ENCODE measurements at places on chromosomes 2 and 18.

- no peak for DNase-seq
Observed at GRCh38 chr2:183019718-183020442, 18.4 kb downstream of the NCKAP1 start.

DNA sequence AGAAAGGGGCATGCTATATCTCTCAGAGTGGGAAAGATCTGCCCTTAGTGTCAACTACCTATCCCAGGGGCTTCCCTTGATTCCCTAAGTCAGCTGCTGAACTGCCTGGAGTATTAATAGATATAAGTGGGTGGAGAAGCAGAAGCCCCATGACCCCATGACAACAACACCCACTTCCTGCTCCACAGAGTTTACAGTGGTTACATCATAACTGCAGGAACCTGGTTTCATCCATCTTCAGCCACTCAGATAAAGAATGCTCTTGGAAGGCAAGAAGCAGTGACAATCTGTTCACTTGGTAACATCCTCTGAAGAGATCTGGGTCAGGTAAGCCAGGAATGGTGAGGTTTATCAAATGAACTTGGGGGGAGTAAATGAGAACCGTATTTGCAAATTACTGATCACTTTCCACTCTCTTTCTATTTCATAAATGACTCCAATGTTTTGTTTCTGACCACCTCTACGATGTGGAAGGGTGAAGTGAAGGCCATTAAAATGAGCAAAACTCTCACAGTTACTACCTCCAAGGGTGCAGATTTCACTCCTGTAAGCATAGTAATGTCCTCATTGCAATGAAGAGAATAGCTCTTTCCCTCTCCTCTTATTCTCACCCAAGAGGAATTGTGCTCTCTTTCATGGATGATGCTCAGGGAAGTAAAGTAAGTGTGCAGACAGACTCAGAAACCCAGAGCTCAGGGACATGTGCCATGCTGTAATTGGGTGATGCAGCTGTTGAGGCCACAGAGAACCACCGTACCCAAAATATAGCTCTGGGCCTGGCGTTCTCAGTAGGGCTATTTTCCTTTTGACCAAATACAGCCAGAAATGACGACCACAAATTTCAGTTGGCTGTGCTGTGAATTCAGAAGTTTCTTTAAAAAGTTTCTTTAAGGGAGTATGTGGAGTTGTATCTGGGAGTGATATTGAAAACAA is 192.8 kb upstream of the APCDD1 start:
- DNase-seq = no peak

DNA sequence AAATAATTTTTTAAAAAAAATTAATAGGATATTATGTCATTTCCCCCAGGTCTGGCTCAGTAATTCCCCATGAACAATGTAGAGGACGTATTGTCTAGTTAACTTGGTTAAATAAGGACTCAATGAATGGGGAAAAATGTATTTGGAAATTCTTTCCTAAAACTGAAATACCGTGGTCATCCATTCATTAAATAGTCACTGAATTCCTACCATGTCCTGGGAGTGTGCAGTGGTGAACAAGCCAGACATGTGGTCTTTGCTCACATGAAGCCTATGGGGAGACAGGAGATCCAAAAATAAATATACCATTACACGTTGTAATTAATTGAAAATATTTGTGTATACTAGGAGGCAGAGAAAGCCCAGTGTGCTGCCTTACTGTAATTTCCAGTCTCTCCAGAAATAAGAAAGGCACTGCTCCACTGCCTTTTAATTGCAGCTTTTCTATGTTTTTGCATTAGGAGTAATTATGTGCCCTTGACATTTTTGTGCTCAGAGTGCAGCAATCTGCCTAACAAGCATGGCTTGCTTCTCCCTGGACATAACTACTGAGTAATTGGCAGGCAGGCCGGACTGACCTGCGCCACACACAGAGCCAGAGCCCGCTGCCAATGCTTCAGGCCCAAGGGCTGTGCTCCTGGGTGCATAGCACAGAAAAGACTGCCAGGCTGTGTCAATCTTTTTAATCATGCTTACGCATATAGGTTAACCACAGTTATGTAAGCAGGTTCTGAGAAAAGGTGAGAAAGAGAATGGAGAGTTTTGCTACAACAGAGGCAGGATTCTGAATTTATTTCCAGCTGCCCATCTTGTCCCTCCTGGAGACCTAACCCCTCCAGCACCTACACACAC is 22.2 kb upstream of the TTC39C start:
- no peak for DNase-seq

GRCh38 chr2:102967451-102967850 is 205.6 kb downstream of the TMEM182 start:
- no peak for DNase-seq

DNA sequence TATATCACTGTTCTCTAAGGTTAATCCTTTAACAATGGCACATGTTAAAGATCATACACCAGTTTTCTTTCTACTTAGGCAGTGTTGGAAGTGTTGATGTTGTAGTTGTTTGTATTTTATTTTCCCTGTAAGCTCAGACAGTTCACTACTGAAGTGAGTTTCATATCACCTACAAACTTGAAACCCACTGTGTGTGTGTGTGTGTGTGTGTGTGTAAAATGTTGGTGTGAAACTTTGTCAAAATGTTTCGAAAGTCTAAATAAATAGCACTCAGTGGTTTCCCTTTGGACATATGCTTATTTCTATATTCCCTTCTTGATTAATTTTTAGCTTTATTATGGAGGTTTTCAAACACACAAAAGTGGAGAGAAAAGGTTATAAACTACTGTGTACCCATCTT is 79.8 kb upstream of the CAVIN2 start:
- DNase-seq = no peak

GRCh38 chr18:28574175-28574574 is 397.2 kb upstream of the CDH2 start:
- DNase-seq = no peak

GRCh38 chr2:211371465-211371864 is 815.1 kb downstream of the CPS1 start:
- DNase-seq = no peak

All from GM13977 (cell line).